ENCODE measurements at places on chromosomes 1 and 21.

- DNase-seq: no peak
Observed at GRCh38 chr1:67717876-67718275, 32.9 kb downstream of the GADD45A start.

DNA sequence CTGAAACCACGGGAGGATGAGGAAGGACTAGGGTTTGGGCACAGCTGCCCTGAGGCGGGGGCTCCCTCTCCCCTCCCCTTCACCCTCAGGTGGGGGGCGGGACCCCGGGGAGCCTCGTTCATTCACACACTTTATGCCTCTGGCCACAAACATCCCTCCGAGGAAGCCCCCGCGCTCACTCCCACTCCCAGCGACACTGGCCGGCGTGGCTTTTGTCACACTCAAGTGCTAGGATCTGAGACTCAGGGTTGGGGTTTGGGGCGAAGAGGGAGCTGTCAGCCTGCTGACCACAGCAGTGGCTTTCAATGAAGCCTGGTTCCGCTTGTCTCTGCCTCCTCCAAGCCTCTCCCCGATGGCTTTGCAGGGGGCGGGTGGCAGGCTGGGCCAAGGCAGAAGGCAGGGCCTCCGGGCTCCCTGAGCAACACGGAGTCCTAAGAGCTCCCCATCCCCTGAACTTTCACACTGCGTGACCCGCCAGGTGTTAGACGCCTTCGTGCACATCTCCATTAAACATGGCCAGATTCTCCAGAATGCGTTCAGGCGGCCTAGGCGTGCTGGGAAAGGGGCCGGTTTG, 178.1 kb downstream of the NPHP4 start:
- no peak for DNase-seq

- no peak for DNase-seq
Observed at GRCh38 chr1:55529017-55529416, 313.9 kb upstream of the USP24 start.

DNA sequence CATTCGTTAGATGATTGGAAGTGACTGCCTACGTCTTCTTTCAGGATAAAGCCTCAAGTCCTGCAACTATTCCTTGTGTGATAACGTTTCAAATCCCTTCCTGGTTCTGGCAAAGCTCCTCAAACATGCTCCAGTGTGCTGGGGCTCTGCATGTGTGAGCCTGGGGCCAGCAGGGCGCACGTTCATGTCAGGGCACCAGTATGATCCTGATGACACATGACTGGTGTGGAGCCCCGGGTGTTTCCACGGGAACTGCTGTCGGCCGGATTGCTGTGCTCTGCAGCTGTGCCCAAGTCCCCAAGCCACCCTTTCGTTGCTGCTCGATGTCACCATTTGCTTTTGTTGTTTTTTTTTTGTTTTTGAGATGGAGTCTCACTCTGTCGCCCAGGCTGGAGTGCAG, 21.3 kb downstream of the KRTAP10-1 start:
- no peak for DNase-seq

DNA sequence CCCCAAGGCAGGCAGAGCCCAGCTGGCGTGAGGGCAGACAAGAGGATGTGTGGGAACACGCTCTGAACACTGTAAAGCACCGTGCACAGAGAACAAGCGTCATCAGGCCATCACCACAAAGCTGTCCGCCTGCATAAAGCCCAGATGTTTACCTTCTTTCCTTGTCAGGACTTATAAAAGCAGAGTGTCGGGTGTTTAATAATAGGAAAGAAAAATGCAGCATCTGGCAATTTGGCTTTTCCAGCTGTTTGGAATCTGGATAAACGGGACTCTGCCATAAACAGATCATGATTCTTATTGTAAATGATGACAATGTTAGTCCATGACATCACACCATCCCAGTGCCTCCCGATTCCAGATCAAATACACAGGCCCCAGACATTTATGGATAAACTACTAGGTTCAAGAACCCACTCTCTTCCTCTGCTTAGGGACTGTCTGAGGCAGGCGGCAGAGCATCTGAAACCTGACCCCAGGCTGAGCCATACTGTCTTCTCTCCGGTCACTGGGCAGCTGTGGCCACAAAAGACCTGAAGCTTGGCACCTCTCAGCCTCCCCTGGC, 4.2 kb downstream of the GLIS1 start:
- DNase-seq: no peak

- DNase-seq: no peak
Observed at GRCh38 chr1:71687376-71687775, 595.0 kb downstream of the NEGR1 start.

DNA sequence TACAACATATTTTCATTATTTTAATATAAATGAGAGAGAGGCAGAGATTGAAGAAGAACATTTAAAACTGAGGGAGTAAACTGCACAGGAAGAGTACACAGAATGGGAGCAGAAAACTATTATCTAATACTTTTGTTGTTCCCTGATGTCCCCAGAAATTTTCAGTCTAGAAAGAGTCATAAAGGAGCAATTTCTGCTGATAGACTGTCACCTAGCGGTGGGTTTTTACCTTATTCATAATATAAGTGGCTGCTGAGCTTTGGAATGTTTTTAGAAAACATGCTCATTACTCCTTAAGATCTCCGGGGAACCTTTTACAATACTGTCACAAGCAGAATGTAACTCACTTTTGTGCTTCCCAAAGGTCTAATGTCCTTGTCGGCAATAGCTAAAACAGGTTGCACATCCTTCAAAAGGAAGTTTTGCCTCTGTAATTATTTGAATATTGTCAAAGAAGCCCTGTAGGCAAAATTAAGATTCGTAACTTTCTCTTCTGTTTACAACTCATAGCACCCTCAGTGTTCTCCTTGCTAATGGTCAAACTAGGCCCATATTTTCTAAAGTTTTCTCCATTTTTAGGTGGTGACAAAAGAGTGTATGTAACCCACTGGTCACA, 4.9 kb upstream of the NPL start:
- DNase-seq: peak; percentile 84

DNA sequence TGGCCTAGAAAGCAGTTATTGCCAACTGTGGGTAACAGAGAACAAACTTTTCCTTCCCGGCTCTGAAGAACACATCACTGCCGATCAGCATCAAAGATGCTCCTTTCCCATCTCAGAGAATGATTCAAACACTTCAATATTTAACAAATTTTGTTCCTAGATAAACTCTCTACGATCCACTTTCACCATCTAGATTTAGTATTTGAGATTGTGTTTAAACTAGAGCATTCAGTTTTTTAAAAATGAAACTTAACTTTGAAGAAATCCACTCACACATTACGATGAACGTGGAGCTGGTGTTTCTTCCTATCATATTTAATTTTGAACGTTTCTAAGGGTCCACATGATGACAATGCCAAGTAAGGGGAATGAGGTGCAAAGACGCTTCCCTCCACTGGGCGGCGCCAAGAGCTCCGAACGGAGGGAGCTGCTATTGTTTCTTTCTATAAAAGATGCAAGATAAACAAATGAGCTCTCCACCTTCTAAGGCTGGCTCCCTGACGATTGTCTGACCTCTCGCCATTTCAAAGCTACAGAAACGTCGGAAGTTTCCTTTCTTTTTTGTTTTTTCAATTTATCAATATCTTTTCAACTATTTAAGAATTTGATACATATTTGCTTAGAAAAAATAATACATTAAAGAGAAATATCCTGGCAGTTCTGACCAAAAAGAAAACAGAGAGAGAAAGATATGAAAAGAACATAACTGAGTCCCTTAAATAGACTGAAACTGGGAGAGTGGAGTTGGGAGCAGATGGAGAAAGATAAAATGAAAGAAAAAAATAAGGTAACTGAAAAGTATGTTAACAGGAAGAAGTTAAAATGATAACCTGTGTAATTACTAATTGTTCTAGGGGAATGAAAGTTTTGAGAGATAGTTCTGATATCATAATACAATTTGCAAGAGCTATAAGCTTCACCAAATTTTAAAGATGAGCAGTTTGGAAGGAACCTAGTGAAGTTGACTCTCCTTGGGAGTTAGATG, 4.4 kb upstream of the BARHL2 start:
- DNase-seq: peak; percentile 57

GRCh38 chr1:172960019-172960418, 90.7 kb downstream of the TNFSF18 start:
- DNase-seq: no peak

- DNase-seq: no peak
Observed at GRCh38 chr1:184387069-184387475, 243 bp downstream of the C1orf21 start.

- DNase-seq: peak; percentile 61
Observed at GRCh38 chr1:112849425-112850033, 106.5 kb downstream of the SLC16A1 start.

GRCh38 chr1:178220094-178220493, 126.2 kb downstream of the RASAL2 start:
- no peak for DNase-seq

All from muscle of leg (tissue), 16 donors.